ENCODE measurements at places on chromosomes 2 and 18.

- DNase-seq = no peak
Observed at GRCh38 chr2:117825437-117825836, 10.9 kb downstream of the DDX18 start.

DNA sequence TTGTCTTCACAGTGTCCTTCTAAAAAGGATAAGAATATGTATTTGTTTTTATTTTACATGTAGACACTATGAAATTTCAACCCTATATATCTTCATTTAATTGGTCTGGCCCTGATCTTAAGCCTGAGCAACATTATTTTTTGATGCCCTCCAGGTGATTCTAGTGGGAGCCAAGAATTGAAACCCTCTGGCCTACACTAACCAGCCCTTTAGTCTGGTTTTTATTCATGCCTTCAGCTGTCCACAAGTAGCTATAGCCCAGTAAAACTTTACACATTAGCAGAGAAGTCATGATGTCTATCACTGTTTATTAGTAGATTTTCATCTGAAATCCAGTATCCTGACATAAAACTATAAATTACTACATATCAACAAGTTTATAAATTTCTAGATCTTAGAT is 52.7 kb upstream of the UBXN4 start:
- no peak for DNase-seq

GRCh38 chr18:37332628-37333420 is 232.8 kb downstream of the CELF4 start:
- DNase-seq = no peak

- DNase-seq = no peak
Observed at GRCh38 chr2:195863564-195863963, 205.1 kb downstream of the DNAH7 start.

GRCh38 chr18:73520229-73520628 is 627.4 kb downstream of the FBXO15 start:
- no peak for DNase-seq

- no peak for DNase-seq
Observed at GRCh38 chr18:68948622-68949021, 150.7 kb downstream of the CCDC102B start.

DNA sequence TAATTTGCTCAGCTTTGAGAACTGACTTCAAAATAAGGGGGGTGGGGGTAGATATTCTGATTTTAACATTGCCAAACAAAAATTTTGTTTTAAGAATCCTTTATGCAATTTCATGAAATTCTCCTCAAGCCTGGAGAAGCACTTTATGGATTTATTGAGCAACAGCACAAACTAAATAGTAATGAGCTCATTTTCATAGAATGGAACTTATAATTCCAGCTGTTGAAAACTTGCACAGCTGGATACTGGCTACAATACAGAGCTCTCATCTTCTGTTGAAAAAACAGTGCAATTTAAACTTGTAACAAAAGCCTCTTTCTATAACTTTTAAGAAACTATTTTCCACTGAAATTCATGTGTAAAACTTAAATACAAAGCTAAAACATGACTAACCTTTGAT is 137.6 kb upstream of the FN1 start:
- DNase-seq = no peak

- no peak for DNase-seq
Observed at GRCh38 chr2:239033801-239034560, 186.1 kb downstream of the TWIST2 start.

GRCh38 chr2:100143286-100143685 is 896 bp upstream of the AFF3 start:
- no peak for DNase-seq

DNA sequence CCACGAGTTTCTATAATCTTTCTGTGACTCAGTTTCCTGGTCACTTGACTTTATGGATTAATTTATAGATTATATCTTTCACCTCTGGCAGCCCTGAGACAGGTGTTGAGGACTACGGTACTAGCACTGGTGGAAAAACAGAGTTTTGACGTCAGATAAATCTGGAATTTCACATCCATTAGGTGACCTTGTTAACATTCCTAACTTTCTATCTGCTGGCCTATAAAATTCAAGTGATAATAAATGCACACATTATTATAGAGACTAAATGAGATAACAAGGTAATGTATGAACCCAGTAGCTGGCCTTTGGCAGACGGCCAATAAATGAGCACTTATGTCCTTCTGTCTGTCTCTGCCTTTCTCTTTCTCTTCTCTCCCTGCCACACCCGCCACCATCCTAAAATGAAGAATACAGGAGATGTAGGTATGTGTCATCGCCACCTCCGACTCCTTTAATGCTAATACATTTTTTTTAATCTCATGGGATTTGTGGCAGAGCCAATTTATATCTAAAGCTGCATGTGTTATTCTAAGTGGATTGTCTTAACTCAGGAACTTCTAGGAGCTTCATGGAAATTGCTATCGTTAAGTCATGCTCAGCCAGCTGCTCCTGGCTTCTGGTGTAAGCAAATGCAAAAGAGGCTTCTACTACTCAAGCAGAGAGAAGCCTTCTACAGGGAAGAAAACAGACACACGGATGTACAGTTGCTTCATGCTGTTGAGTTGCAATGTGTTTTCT is 2.3 kb downstream of the TM4SF20 start:
- DNase-seq = no peak

GRCh38 chr18:61870151-61870550 is 22.7 kb downstream of the RNF152 start:
- no peak for DNase-seq

- no peak for DNase-seq
Observed at GRCh38 chr2:53182601-53183000, 585.0 kb upstream of the CHAC2 start.

DNA sequence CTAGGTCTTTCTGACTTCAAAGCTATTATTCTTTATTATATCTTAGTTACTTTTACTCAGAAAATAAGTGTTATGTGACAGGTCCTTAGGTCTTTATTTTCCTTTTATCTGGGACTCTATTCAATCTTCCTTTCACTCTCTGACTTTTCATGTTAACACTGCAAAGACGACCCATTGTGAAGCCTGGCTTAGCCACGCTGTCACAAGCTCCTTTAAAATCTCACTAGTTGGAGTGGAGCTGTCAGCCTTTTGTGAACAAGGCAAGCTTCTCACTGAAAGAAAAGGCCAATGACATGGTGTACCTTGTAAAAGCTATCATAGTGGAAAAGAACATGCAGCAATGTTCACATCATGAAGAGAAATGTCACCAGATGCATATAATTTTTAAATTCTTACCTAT is 1130.7 kb upstream of the FAM98A start:
- no peak for DNase-seq

- no peak for DNase-seq
Observed at GRCh38 chr2:240435948-240436682, 652 bp downstream of the GPC1 start.

DNA sequence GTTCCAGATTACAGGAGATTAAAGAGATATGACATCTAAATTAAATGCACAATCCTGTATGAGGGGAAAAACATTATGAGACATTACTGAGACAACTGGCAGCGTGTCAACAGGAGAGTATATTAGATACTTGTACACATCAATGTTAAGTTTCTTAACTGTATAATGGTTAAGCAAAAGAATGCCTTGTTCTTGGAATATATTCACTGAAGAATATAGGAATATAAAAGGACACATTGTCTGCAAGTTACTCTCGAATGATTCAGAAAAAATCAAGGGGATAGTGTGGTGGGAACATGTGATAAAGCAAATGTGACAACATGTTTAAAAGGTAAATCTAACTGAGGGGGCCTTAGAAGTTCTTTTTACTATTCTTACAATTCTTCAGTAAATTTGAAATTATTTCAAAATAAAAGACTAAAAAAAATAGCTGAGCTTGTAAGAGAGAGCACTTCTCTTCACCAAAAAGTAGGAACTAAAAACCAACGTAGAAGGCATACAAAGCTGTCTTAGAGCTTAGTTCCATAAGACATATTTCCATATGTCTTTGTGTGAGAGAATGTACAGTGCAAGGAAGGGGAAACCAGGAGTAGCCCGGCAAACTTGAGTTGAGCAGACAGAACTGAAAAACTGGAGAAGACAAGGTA is 7.5 kb downstream of the WDPCP start:
- no peak for DNase-seq

DNA sequence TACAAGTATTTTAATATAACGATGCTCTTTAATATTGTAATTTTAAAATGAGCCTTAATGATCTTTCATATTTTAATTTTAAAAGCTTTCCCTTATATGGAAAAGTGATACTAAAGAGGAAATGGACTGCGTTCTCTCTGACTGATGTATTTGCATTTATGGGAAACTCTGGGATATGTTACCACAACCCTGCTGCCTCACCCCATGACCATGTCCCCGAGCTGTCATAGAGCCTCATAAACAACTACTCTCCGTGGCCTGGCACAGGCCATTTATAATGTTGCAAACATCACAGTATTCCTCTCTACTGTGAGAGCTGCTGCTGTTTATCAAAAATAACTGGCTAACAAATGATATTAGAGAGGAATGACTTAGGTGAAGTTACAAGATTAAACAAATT is 75.8 kb upstream of the SEC11C start:
- DNase-seq = no peak

DNA sequence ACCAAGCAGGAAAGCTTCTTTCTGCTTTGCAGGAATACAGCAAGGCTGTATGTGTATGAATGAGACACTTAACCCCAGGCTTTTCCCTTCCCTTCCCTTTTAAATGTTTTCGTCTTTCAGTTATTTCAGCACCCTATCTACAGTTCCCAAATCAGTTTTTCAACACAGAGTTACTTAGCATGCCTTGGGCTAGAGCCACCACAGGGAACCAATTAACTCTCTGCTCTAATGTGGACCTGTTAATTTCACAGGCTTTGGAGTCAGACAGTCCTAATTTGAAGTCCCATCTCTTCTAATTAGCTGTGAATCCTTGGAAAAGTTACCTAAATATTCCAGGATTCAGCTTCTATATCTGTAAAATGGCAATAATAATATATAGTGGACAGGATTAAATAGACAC is 89.2 kb upstream of the REG3A start:
- DNase-seq = no peak

GRCh38 chr2:42569116-42569711 is 782 bp downstream of the MTA3 start:
- DNase-seq = no peak

- no peak for DNase-seq
Observed at GRCh38 chr2:138447889-138448570, 53.5 kb upstream of the SPOPL start.

DNA sequence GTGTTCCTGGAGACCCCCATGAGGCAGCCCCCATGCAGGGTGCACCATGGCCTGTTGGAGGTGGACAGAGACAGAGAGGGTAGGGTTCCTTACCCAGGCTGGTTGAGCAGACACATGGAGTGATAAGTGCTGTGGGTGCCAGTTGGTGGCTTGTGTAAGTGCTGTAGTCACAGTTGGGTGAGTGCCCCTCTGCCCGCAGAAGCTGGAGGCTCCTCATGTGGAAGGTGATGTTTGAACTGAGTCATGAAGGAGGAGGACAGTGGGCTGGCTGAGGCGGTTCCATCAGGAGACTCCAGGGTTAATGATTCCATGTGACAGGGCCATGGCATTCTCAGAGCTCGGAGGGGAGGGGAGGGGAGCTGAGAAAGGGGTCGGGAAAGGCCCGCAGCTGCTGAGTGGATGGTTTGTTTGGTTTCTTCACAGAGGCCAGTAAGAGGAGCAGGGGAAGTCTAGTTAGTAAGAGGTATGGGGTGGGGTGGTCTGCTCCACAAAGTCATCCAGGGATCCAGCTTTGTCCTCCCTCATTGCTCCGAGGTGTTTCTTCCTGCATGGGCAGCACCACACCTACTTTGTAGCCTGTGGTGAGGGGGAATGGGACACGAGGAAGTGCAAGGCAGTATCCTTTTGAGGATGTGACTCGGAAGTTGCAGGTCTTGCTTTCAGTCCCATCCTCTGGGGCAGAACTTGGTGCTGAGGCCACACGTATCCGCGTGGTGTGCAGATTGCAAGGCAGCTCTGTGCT is 13.6 kb downstream of the IMPA2 start:
- no peak for DNase-seq

DNA sequence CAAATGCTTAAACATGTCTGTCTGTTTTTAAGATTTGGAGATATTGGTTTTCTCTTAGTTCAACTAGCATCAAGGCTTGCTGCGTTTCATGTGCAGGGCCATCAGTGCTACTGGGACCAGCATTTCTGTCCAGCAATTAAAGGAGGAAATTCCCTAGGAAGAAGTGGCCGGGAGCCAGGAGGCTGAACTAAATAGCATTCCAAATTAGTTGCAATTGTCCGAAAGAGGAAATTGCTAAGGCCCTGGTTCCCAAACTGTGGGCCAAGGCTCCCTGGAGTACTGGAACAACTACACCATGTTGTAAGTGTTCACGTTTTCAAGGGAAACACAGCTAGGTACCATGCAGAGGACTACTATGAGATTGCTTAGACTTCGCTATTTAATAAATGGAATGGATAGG is 257.9 kb downstream of the PTPRM start:
- DNase-seq = no peak

- DNase-seq = no peak
Observed at GRCh38 chr2:55958756-55959155, 35.2 kb upstream of the EFEMP1 start.

DNA sequence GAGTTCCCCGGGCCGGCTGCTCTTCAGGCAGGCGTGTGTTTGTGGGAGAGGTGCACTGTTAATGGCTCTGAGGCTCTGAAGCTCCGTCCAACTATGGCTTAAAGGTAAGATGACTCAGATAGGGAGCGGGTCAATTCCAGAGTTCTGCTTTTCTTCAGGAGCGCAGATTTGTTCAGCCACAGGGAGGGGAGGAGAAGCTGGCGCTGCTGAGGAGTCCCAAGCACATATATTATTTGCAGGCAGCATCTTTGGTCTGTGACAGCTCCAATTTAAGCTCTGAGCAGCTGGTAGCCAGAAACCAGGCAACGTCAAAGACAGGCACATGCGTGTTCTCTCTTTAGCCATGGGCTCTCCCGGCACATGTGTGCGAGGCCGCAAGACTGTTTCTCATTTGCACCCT is 229.2 kb downstream of the BCL2 start:
- DNase-seq = no peak

DNA sequence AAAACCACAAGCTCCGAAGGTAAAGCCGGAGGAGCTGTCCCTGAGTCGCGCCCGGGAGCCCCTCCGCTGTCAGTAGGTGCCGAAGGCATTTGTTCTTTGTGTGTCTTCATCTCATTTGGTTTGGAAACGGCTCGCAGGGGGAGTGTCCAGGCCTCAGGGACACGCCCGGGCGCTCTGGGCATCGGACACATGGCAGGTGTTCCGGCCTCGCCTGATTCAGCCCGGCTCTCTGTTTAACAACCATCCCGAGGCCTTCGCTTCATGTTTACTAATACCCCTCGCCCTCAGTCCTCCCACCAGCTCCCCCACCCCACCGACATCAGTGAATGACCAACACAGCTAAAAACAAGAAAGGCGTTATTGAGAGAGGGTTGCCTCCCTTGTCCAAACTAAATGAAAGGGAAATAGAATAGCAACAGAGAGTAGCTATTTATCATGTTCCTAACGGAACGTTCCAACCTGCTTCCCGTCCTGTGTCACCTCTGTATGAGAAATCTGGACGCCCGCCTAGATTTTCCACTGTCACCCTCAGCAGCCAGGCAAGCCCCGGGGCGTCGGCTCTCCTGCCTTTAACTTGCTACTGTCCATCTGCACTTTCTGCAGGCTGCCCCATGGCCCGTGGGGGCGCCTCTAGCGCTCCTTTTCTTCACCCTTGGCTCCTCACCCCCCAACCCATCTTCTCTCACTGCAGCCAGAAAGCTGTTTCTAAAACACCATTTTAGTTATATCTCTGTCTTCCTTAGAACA is 73.9 kb downstream of the MYCN start:
- no peak for DNase-seq

- no peak for DNase-seq
Observed at GRCh38 chr2:205811387-205811786, 129.1 kb downstream of the NRP2 start.

All from cortex of kidney (tissue), 1 donor.